ENCODE measurements at places on chromosomes 7 and 10.

DNA sequence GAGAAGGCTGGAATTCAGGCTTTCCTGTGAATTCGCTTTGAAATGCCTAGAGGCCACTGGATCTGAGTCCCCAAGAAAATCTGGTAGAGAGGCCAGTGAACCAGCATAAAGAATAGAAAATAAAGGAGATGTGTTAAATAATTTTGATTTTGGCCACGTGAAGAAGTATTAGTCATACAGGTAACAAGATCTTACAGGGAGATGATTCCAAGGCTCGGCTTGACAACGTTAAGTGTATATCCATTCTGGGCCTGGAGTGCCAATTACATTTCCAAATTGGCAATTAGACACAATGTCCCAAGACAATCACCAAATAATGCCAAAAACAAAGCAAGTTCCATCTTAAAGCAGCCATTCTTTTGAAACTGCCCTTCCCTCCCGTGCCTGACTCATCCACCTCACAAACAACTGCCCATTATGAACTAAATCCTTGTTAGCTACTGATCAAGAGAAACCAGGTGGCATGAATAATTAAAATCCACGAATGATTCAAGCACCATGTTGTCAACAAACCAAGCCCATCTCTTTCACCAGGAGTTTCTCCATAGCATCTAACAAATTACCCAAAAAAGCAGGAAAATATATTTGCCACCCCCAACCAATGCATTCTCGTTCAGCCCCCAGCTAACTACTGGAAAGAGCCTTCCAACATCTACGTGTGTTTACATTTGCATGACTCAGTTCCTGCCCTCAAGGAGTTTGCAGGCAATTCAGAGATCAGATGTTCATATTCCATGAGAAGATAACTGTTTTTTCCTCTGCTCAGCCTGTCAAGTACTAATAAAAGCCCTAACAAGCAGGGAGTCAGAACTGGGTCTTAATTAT, 8.5 kb downstream of the KCNMA1 start:
- DNase-seq = no peak

- no peak for DNase-seq
These were observed 118.1 kb upstream of the EGR2 start for GRCh38 chr10:62934258-62934657.

DNA sequence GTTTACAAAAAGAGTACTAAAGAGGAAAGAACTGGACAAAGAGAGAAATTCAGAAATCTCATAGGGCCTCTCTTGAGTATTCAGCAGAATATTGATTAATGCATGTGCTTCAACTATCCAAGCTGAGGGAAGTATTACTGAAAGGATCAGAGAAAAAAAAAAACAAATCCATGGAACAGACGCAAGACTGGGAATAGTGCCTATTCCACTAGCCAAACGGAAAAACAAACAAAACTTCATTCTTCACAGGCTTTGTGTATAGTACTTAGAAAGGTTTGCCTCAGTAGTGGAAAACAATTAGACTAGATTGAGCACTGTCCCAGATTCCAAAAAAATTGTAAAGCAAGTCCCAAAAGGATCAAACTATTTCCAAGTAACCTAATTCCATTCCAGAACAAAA, 106.2 kb downstream of the TFEC start:
- no peak for DNase-seq

DNA sequence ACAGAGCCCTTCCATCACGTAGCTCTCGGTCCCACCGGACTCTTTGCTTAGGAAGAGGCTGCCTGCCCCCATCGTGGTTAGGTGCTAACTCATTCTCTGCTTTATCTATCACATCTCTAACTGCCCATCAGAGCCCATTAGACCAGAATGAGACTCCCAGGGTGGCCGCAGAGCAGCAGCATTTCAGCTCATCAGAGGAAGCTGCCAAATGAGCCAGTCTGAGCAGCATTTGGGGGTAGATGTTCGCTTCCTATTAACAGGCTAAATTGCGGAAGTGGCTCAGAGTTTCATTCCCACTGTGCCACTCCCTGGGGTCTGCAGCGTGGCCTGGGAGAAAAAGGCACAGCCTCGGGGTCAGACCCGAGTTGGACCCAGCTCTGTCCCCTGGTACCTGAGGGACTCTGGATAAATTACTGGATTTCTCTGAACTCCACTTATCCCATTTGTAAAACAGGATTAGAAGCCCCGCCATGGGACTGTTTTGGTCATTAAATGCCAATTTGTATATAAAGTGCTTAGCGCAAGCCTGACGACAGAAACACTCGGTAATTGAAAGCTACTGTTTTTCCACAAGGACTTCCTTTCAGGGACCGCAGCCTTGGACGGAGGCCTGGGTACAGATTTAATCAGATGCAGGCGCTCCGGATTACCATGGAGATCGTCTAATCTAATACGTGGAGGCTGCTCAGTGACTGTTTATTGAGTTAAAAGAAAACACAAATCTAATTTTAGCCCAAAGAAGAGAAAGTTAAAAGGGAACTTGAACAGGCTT, 73.8 kb upstream of the PRLHR start:
- no peak for DNase-seq

- DNase-seq = no peak
These were observed 16.6 kb upstream of the ASB4 start for GRCh38 chr7:95469187-95469586.

DNA sequence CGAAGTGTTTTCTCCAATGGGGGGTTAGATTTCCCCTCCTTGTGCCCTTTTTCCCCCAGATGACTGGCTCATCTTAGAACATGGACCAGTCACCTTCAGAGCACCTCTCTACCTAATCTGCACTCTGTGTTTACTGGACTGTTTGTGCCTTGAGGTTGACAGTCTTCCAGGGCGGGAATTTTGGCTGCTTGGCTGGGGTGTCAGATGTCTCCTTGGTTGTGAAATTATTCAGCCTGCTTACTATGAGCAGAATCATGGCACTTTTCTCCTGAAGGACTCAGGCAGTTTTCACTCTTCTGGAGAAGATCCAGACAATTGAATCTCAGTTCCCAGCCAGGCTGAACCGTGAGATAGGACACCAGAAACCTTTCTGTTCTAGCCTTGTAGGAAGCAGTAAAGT, 60.3 kb upstream of the NFKB2 start:
- DNase-seq = no peak

DNA sequence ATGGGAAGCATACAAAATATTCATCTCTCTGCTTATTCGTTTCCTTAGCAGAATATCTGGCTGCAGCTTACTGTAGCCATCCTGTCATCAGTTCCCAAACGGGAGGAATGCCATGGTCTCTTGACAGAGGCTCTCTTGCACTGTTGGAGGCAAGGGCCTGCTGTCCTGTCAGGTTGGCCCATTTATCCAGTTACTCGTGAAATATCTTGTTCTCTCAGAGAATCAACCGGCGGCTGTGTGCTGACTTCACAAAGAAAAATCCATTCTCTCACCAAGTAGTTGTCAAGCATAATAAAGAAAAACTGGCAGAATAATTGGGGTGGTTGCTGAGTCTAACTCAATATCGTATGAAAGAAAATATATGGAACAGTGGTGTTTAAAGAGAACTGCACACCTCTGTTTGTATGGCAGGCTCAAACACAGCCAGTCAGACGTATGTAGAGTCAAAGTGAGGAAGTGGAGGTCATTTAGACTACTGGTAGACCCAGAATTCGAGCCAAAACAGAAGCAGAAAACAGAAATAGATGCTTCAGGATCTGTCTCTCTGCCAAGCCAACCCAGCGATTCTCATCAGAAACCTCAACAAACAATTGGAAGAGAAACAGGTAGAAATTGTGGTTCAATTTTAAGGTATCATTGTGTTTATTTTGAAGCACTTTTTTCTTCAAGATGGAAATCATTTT, 349.2 kb upstream of the PRKCQ start:
- DNase-seq = no peak

GRCh38 chr7:125526092-125526491, 596.5 kb upstream of the POT1 start:
- DNase-seq = no peak

DNA sequence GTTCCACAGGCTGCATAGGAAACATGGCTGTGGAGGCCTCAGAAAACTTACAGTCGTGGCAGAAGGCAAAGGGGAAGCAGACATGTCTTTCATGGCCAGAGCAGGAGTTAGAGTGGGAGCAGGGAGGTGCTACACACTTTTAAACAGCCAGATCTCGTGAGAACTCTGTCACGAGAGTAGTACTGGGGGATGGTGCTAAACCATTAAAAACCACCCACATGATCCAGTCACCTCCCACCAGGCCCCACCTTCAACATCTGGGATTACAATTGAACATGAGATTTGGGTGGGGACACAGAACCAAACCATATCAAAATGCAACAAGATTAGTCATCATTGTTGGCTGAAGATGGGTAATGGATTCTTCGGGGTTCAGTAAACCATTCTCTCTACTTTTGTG, 65.4 kb upstream of the PDCD4 start:
- no peak for DNase-seq

- DNase-seq = no peak
These were observed 48.1 kb upstream of the EXOC6 start for GRCh38 chr10:92800134-92800733.

DNA sequence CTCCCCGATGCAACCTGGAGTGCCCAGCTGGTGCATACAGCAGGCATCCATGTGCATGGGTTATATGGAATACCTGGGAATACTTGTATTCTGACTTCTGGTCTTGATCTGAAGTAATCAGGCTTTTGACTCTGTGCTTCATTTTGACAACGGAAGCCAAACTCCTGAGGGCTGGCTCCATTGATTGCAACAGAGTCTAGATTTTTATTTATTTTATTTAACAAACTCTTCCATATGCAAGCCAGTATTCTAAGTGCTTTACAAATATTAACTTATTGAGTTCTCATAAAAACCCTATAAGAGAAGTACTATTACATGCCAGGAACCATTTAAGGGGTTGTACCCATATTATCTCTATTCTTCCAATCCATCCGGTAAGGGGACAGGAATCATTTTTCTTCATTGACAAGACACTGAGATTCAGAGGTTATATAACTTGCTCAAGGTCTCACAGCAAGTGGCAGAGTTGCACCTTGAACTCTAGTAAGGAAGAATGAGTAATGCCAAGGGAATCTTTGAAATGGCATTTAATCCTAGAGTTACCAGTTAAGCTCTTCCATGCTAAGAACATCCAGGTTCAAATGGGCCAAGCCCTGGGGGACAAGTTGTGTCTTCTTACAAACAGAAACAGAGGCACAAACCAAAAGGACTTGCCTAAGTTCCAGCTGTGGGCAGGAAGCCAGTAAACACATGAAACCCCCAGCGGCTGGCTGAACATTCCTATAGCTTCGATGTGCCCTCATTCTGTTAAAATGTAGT, 241.0 kb downstream of the WDR11 start:
- no peak for DNase-seq

GRCh38 chr7:155269766-155270585, 27.7 kb upstream of the INSIG1 start:
- DNase-seq = no peak

DNA sequence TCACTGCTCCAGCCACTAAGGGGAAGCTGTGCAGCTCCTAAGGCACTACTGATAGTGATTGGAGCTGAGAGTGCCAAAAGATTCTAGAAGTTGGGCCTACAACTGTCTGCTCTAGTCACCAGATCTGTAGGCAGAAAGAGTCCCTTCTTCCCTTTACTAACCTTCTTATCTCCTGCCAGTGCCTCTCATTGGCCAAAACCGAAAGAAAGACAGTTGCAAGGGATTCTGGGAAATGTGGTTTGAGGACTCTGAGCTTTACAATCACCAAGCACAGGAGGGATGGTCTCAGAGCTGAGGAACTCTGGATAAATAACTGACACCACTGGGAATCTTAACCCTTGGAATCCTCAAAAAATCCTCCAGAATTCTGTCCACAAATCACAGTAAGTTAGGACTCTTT, 615.8 kb downstream of the CCSER2 start:
- DNase-seq = no peak

DNA sequence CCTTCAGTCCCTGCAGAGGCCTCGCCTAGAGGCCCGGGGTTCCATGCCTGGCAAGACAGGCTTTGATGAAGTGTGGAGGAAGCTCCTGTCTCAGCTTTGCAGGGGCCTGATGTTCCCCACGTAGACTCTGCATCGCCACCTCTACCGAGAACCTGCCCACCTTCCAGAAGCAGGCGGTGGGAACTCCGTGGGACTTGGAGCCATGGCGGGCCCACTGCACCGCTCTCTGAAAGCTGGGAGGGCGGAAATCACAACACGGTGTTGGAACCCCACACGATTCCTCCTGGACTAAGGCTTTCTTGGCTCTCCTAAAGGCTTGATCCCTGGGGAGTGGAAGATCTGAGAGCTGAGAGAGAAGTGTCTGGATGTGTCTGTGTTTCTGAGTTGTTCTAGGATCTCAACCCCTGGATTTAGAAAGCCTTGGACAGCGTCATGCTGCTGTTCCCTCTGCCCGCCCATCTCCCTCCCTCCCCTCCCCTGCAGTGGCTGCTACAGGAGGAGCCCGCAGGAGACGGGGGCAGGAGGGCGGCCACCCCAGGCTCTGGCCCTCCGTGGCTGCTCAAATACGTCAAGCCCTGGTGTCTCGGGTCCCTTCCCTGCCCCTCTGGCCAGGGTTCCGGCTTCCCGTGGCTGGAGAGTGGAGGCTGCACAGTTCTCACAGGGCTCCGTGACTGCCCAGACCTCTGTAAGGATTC, 79.7 kb downstream of the VIPR2 start:
- no peak for DNase-seq

DNA sequence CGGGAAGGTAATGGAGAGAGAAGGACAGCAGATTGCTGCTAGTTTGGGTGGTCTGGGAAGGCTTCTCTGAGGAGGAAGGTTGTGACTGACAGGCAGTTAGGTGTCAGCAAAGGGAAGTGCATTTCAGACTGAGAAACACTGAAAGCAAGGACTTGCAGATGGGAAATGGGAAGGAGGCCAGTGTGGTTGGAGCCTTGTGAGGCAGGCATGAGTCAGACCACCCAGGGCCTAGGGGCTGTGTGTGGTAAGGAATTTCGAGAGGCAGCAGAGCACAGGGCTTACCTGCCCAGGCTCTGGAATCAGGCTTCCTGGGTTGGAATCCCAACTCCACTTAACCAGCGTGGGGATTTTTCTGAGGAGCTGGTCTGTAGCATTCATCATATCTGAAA, 53.5 kb downstream of the NRF1 start:
- no peak for DNase-seq

DNA sequence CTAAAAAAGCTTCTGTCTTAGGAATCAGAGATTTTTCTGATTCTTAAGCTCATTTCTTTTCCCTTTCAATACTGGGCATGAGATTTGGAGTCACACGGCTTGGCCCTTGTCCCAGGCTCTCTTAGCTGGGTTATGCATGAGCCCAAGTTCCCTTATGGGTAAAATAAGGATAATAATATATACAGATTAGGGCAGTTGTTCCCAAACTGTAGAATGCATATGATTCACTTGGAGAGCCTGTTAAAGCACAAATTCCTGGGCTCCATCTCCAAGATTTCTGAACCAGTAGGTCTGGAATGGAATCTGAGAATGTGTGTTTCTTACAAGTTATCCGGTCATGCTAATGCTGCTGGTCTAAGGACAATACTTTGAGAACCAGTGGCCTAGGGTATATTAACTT, 154.0 kb downstream of the REEP3 start:
- no peak for DNase-seq

GRCh38 chr10:75009426-75009825, 102.0 kb upstream of the SAMD8 start:
- DNase-seq = no peak
